Stimulated activated memory B cell treated with anti-CD40 and anti-IgM and Interleukin-4, amounts not matched to agents 10 μg/mL and 1 μg/mL and 100 μg/mL, for 72 hours (primary cell): ENCODE measurements at places on chromosomes 6 and 20.

GRCh38 chr6:30635834-30636233, 9.2 kb downstream of the ATAT1 start:
- ATAC-seq: no peak

GRCh38 chr6:147615659-147616456, 107.4 kb downstream of the SAMD5 start:
- no peak for ATAC-seq

GRCh38 chr20:13819885-13820645, 35.2 kb downstream of the NDUFAF5 start:
- peak; percentile 67 for ATAC-seq

- ATAC-seq: no peak
These were observed 113.5 kb downstream of the CD83 start for GRCh38 chr6:14231071-14231483.

- no peak for ATAC-seq
These were observed 13.3 kb upstream of the KCNG1 start for GRCh38 chr20:51036226-51036625.
